Cardiac fibroblast (primary cell): ENCODE measurements at places on chromosomes 1 and 21.
A peak's percentile ranks its signal among the peaks of the same experiment; 100 is the strongest.

- no peak for DNase-seq
Measured at GRCh38 chr21:20511216-20511880, 486.9 kb upstream of the NCAM2 start.

DNA sequence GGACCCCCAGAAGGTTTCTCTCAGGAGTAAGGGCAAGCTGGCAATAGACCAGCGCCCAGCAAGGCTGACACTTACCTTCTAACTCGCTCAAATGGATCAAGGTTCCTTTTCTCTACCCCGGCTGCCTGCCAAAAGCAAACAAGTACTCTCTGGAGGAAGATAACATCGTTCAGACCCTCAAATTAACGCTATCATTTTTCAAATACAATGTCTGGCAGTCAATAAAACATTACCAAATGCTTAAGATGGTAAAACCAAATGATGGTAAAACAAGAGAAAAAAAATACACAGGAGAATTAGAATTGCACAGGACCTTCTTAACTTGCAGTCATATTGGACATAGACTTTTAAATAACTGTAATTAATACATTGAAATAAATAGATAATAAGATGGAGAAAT is 148.1 kb downstream of the SPATA46 start:
- DNase-seq = no peak

GRCh38 chr1:54300401-54300800 is 100.4 kb downstream of the MRPL37 start:
- no peak for DNase-seq

- DNase-seq = no peak
Measured at GRCh38 chr1:89130716-89131115, 4.8 kb upstream of the GBP2 start.

- DNase-seq = peak; percentile 38
Measured at GRCh38 chr1:115429884-115430283, 91.8 kb upstream of the NGF start.

DNA sequence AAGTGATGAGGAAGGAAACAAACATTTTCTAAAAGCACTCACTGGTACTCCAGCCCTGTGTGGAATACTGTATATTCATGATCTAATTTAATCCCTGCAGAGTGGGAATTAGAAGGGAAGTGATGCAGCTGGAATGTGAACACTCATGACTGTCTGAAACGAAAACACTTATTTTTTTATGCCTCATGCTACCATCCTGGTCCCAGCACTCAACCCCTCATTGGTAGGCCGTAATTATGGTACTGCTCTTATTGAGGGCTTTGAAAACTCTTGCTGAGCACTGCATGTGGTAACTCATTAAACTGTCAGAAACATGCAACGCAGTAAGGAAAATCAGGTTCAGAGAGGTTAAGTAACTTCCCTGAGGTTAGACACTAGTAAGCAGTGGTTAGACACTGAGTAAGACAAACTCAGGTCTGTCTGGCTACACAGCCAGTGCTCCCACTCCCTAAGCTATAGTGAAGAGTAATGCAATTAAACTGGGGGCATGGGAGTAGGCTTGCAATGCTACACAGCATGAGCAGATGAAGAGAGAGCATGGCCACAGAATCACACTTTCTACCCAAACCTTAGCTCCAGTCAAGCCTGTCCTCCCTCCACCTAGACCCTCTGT is 17.3 kb upstream of the TNFSF4 start:
- DNase-seq = no peak

DNA sequence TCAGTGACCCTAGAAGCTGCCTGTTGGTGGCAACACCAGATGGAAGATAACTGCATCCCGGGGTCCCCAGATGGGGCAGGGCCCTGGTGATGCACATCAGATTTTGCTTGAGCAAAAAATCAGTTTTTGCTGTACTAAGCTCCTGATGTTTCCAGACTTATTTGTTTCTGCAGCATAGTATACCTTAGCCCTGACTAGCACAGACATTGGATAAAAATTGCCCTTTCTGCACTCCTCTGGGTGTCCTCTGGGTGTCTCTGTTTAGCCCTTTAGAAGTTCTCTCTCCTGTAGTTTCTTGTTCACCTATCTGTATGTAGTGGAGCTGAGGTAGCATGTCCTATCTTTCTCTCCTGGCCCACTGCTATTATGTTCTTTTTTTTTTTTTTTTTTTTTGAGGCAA is 30.3 kb upstream of the PLA2G2C start:
- peak; percentile 39 for DNase-seq

DNA sequence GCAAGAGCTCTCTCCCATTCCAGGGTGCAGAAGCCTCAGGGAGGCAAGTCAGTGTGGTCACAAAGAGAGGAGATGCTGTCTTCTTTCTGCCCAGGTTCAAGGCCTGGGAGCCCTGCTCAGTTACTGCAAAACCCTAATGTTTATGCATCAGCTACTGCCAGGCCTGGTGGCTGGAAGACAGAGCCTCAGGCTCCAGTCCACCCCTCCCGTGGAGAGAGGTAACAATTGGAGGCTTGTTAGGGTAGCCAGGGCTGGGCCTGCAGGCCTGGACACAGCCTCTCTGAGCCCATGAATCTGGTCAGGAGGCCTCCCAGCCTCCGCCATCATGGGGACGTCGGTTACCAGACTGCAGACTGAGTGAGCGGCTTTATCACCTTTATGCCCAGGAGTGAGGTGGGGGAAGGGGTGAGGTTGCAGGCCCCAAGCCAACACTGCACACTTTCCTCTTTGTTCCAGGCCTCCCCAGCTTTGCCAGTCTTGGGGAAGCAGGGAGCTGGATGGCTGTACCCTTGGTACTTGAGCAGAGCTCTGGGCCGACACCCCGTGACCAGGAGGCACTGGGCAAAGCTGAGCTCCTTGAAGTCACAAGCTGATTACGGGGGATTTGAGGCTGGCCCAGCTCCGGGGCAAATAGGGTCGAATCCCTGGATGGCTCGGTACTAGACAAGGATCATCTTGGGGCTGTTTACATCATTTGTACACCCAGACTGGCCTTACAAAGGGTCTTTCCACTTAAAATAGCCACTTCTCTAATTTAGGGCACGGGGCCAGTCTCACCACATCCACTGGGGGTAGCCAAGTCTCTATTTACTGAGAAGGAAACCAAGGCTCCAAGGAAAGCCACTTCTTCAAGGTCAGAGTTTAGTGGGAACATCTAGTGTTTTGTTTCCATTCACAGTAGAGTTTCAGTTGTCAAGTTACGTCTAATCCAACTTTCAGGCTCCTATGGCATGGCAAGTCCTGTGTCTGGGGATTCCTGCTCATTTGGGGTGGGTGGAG is 5.2 kb downstream of the SLC2A1 start:
- DNase-seq = no peak

DNA sequence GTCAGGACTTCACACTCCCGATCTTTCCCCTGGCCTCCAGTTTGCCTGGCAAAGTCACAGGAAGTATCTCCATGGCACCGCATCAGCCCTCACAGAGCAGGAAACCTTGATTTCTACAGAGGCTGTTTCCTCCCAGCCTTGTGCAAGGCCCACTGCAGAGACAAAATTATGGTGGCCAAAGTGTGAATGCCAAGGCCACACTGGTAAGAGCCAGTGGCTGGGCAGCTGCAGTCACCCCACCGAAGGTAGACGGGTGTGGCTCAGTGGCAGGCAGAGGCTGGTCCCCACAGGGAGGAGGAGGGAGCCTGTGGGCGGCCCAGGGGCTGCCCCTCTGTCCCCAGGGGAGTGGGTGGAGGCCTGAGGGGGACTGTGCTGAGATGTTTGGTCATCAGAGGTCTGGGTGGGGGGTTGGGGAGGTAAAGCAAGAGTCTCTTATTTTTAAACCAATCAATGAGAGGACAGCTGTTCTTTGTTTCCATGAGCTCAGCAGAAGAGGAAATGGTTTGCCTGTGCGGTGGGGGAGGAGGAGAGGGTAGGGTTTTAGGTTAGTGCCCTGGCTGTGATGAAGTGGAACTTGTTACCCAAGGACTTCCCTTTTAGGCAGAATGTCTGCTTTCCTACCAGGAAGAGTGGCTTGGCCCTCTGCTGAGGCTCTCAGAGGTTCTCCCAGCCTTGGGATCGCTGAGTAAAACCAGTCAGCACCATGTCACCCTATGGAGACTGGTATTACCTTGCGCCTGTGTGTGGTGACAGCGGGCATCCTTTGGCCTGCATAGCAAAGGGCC is 18.0 kb upstream of the BTG2 start:
- peak; percentile 76 for DNase-seq

- DNase-seq = peak; percentile 61
Measured at GRCh38 chr1:37434292-37435225, 39.8 kb upstream of the ZC3H12A start.

DNA sequence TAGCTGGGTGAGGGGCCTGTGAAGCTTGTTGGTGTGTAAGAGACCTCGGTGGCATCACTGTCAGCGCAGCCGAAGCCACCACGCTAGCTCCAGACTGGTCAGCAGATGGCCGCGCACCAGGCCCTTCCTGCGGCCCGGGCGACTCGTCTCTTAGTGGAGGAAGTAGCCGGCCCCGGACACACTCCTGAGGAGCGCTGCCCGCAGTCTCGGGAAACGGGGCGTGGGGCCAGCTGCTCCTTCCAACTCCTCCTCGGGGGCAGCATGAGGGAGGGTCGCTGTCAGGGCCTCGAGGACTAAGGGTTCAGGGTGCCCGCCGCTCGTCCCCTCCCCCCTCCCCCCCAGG is 20.4 kb downstream of the H3-3A start:
- DNase-seq = peak; percentile 56

- DNase-seq = no peak
Measured at GRCh38 chr1:14479865-14480264, 118.6 kb upstream of the KAZN start.

DNA sequence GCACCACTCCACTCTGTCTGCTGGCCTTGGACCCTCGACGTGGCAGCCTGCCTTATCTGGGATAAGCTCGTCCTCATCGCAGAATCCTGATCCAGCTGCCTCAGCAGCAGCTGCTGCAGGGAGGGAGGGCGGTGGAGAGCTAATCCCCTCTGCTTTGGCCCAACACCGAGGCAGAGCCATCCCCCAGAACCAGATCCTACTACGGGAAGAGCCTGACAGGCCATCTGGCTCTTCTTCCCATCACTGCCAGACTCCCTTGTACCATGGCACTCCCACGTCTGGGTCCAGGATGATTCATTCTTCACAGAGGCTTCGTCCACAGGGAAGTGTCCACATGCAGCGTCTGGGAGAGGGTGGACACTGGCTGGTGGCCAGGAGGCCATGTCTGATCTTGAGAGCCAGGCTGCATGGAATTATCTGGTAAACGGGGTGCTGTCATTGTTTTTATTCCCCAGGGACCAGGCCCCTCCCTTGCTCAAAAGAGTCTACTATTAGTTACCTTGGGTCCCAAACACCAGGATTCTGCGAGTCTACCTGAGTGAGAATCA is 14.6 kb upstream of the PKP1 start:
- DNase-seq = peak; percentile 75

GRCh38 chr21:34939673-34940331 is 109.3 kb downstream of the RUNX1 start:
- DNase-seq = no peak

DNA sequence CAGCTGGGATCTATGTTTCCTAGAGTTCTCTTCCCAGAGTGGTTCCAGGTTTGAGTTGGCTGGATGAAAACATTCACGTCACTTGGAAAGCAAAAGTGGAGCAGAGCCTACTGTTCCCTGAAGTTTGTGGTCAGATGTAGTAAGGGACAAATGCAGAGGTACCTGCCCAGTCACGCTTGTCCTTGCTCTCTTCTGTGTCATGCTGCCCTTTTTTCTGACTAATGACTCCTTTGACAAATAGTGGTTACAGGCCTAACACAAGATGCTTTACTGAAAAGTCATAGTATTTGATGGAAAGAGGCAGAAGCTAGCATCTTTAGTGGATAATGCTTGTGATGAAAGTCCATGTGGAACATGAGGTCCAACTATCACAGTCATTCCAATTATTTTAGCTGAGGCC is 881.4 kb upstream of the B3GALT2 start:
- DNase-seq = no peak

- DNase-seq = peak; percentile 69
Measured at GRCh38 chr1:205493241-205494085, 11.0 kb upstream of the CDK18 start.

- peak; percentile 66 for DNase-seq
Measured at GRCh38 chr21:17270229-17270628, 242.6 kb upstream of the CXADR start.

GRCh38 chr1:61386770-61387169 is 304.4 kb downstream of the NFIA start:
- DNase-seq = no peak

- DNase-seq = no peak
Measured at GRCh38 chr1:156376958-156377919, 8.2 kb downstream of the RHBG start.

GRCh38 chr1:46011121-46011695 is 121.2 kb downstream of the PIK3R3 start:
- no peak for DNase-seq

GRCh38 chr1:177082855-177083693 is 81.4 kb downstream of the ASTN1 start:
- no peak for DNase-seq

- peak; percentile 74 for DNase-seq
Measured at GRCh38 chr1:70071601-70072000, 133.8 kb downstream of the LRRC40 start.

DNA sequence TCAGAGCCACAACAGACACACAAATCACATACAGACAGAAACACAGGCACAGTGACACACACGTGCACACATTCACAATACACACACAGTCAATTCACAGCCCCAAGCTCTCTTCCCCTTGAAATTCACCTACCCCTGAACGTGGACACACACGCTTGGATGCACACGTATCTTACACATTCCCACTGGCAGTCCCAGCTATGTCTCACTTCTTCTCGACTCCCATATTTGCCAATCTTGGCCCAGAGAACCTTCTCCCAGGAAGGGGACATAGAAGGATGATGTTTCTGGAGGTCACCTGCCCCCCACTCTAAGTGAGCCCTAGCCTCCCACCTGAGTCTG is 1.6 kb downstream of the CRYBG2 start:
- DNase-seq = no peak

DNA sequence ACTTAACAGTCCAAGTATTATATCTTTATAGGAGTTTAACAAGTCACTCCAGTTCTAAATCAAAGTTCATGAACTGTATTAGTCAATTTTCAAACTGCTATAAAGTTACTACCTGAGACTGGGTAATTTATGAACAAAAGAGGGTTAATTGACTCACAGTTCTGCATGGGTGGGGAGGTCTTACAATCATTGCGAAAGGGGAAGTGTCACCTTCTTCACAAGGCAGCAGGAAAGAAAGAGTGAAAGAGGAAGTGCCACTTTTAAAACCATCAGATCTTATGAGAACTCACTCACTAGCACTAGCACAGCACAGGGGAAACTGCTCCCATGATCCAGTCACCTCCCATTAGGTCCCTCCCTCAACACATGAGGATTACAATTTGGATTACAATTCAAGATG is 70.0 kb downstream of the CLCA4 start:
- no peak for DNase-seq
